ENCODE measurements at places on chromosomes 4 and X. TPM values are rescaled to one million over a fixed set of nuclear protein-coding genes. Genes with fewer than 3 reads are reported as not detected.

- H3K27me3 ChIP-seq: no peaks in the 10 kb centered on the region
- H3K4me1 ChIP-seq: no peaks in the 10 kb centered on the region
- no peaks in the 10 kb centered on the region for H3K36me3 ChIP-seq
- DNase-seq: no peak
- H3K4me3 ChIP-seq: no peak overlapping the region
- H3K27ac ChIP-seq: no peak overlapping the region
Observed at GRCh38 chr4:18033111-18034085, 11.8 kb upstream of the LCORL start.

- DNase-seq: no peak
- H3K27me3 ChIP-seq: no peaks in the 10 kb centered on the region
- no peaks in the 10 kb centered on the region for H3K36me3 ChIP-seq
- H3K27ac ChIP-seq: no peak overlapping the region
Observed at GRCh38 chr4:10639664-10640063, 44.9 kb downstream of the CLNK start.

DNA sequence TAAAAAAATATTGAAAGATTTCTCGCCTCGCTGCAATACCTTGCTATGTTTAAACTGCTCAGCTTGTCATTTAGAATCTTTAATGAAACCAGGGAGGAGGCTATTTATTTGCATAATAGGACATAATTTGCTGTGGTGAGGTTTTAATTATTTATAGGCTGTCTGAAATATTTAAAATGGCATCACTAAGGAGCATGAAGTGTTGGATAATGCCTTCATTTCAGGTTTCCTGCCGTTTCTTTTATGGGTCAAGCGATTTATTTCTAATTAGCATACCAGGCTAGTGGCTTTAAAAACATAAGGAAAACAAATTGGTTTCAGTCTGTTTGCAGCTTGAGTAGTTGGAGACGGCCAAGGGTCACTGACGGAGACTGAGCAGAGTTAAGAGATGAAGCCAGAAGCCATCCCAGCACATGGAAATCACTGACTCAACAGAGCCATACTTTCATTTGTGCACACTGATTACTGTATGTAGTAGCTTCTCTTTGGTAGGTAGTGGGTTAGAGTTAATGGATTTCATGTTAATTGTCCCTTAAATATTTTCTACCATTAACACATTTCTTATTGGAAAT lies 1962.4 kb upstream of the TENM3 start:
- no peaks in the 10 kb centered on the region for H3K4me1 ChIP-seq
- H3K27ac ChIP-seq: no peak overlapping the region
- DNase-seq: no peak
- H3K27me3 ChIP-seq: no peaks in the 10 kb centered on the region

DNA sequence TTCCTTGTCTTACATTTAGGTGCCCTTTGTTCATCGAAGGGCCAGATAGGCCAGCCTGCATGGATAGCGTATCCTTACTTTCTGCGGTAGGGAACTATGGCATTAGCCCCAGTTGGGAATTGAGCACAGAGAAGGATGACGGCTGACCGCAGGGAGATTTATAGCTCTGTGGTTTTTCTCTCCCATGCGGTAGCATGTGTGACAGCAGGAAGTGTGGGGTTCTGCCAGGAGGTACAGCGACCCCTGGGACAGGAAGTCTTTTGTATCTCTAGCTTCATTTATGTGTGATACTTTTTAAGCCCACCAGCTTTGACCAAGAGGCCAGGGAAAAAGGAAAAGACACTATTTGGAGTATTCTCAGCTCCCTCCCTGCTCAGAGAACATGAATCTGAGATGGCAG lies 33.1 kb downstream of the GAB3 start:
- peak overlapping the region; percentile 38 for H3K27ac ChIP-seq
- H3K4me1 ChIP-seq: no peaks in the 10 kb centered on the region

- no peak overlapping the region for H3K4me3 ChIP-seq
- peak overlapping the region; percentile 93 for H3K27ac ChIP-seq
- peaks cover 2% of the 10 kb centered on the region for H3K27me3 ChIP-seq
- peaks cover 5% of the 10 kb centered on the region for H3K4me1 ChIP-seq
Observed at GRCh38 chr4:168837922-168838321, 172.1 kb downstream of the CBR4 start.

GRCh38 chr4:133668061-133668851 lies 519.2 kb downstream of the PCDH10 start:
- no peaks in the 10 kb centered on the region for H3K27me3 ChIP-seq
- no peaks in the 10 kb centered on the region for H3K4me1 ChIP-seq
- no peak for DNase-seq
- no peaks in the 10 kb centered on the region for H3K36me3 ChIP-seq
- no peak overlapping the region for H3K27ac ChIP-seq

GRCh38 chr4:39526765-39527295 lies 409 bp downstream of the UGDH start:
- H3K27me3 ChIP-seq: no peaks in the 10 kb centered on the region
- peak overlapping the region; percentile 86 for H3K4me3 ChIP-seq
- peak overlapping the region; percentile 97 for H3K27ac ChIP-seq
- peaks cover 7% of the 10 kb centered on the region for H3K4me1 ChIP-seq

GRCh38 chr4:184100297-184100885 lies 117.3 kb downstream of the ENPP6 start:
- H3K27me3 ChIP-seq: no peaks in the 10 kb centered on the region
- H3K36me3 ChIP-seq: no peaks in the 10 kb centered on the region
- no peak overlapping the region for H3K4me3 ChIP-seq
- no peak overlapping the region for H3K27ac ChIP-seq
- DNase-seq: peak; percentile 31

DNA sequence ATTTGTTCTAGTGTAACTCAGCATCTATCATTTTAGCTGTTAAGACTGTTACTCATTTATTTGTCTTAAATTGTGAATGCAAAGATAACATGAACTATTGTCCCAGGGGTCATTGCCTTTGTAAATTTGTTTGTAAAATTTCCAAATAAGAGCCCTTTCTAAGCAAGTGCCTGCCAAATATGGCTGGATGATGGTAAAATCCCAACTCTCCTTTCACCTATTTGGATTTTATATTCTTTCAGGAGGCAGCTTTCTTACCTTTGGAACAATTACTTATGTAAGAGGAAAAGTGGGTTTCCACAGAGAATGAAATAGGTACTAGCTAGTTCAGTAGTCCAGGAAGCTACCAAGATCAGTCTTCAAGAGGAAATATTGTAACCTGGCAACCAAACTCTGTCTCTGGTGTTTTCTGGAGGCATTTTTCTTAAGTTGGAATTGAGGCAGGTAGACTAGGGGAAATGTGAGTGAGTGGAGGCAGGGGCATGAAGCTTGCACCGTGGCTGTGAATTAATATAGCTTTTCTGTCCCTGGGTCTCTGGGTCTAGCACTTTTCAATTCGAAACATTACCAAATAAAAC lies 363.0 kb upstream of the ZCCHC13 start:
- DNase-seq: no peak
- H3K4me1 ChIP-seq: no peaks in the 10 kb centered on the region
- H3K27me3 ChIP-seq: no peaks in the 10 kb centered on the region
- no peak overlapping the region for H3K4me3 ChIP-seq
- H3K27ac ChIP-seq: no peak overlapping the region

DNA sequence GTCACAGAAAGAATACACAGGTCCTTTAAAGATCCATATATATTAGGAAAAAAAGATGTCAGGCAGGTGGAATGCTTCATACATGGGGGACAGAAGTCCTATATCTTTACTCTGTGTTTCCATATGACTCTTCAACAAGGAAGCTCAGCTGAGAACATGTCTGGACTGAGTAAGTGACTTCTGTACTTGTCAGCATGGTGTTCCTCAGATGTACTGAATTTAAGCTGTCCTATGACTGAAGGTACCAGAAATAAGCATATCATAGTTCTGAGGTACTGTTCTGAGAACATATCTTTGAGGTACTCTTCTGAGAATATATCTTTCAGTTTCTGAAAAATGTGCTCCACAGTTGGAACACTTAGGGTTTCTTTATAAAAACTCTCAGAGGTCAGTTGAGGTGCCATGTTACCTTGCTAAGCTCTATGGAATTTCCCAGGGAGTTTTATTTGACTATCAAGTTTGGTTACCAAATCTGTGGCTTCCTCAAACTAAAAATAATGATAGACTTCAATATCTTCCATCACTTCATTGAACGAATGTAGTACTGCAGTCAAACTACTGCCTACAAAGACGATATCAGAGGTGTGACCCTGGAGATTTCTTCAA lies 597.2 kb upstream of the GNPDA2 start:
- H3K27ac ChIP-seq: no peak overlapping the region
- no peaks in the 10 kb centered on the region for H3K27me3 ChIP-seq
- H3K4me3 ChIP-seq: no peak overlapping the region
- H3K36me3 ChIP-seq: no peaks in the 10 kb centered on the region

GRCh38 chr4:169179609-169180521 lies 90.9 kb downstream of the SH3RF1 start:
- peaks cover 20% of the 10 kb centered on the region for H3K4me1 ChIP-seq
- H3K27me3 ChIP-seq: no peaks in the 10 kb centered on the region
- no peak for DNase-seq
- H3K27ac ChIP-seq: peak overlapping the region; percentile 14
- no peaks in the 10 kb centered on the region for H3K36me3 ChIP-seq
- H3K4me3 ChIP-seq: peak overlapping the region; percentile 3

GRCh38 chrX:77749695-77750094 lies 36.3 kb downstream of the ATRX start:
- no peak for DNase-seq
- no peak overlapping the region for H3K27ac ChIP-seq
- H3K27me3 ChIP-seq: no peaks in the 10 kb centered on the region
- no peak overlapping the region for H3K4me3 ChIP-seq
- H3K36me3 ChIP-seq: no peaks in the 10 kb centered on the region

DNA sequence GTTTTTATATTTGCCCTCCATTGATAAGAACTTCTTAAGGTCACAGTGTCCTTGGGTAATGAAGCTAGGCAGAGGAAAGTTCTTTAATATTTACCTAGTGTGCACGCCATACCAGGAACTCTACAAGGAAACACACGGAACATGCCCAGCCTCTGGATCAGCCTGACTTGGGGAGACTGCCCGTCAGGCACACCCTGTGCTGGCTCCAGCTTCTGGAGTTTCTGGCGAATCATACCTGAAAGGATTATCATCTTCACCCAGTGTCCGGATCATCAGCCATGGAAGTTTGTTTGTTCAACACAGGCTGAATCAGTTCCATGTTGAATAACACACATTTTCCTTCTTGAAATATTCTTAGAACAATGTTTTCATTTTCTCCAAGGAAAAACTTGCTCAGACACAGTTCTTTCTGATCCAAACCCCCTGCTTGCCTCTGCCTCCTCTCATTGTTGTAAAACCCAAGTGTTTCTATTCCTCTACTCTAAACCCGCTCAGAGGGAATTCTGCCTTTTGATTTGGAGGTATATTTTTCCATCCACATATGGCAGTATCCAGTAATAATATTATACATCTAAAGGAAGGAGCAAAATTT lies 176.7 kb downstream of the SHROOM3 start:
- H3K4me3 ChIP-seq: no peak overlapping the region
- peaks cover 11% of the 10 kb centered on the region for H3K4me1 ChIP-seq
- peak; percentile 76 for DNase-seq
- H3K36me3 ChIP-seq: no peaks in the 10 kb centered on the region
- H3K27me3 ChIP-seq: no peaks in the 10 kb centered on the region
- peak overlapping the region; percentile 70 for H3K27ac ChIP-seq

GRCh38 chrX:123223859-123224258 lies 39.8 kb downstream of the GRIA3 start:
- H3K27me3 ChIP-seq: no peaks in the 10 kb centered on the region
- no peak for DNase-seq
- no peak overlapping the region for H3K4me3 ChIP-seq
- no peaks in the 10 kb centered on the region for H3K4me1 ChIP-seq
- H3K36me3 ChIP-seq: no peaks in the 10 kb centered on the region

DNA sequence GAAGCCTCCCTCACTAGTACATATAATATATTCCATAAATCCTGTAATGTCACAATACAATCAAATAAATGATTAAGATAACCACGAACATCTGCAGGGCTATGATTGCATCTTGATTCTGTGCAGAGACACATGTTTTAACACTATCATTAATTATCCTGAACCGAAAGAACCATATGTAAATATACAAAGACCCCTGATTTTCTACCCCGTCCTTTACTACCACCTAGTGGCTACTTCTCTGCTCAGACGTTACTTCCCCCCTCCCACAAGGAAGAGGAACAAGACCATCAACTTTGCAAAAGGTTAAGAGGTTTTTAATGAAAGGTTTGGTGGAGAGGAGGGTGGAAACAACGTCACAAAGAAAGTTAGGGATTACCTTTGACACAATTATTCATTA lies 134.0 kb downstream of the COL4A6 start:
- no peak overlapping the region for H3K4me3 ChIP-seq
- H3K27me3 ChIP-seq: no peaks in the 10 kb centered on the region
- H3K4me1 ChIP-seq: no peaks in the 10 kb centered on the region
- no peak overlapping the region for H3K27ac ChIP-seq
- DNase-seq: no peak

DNA sequence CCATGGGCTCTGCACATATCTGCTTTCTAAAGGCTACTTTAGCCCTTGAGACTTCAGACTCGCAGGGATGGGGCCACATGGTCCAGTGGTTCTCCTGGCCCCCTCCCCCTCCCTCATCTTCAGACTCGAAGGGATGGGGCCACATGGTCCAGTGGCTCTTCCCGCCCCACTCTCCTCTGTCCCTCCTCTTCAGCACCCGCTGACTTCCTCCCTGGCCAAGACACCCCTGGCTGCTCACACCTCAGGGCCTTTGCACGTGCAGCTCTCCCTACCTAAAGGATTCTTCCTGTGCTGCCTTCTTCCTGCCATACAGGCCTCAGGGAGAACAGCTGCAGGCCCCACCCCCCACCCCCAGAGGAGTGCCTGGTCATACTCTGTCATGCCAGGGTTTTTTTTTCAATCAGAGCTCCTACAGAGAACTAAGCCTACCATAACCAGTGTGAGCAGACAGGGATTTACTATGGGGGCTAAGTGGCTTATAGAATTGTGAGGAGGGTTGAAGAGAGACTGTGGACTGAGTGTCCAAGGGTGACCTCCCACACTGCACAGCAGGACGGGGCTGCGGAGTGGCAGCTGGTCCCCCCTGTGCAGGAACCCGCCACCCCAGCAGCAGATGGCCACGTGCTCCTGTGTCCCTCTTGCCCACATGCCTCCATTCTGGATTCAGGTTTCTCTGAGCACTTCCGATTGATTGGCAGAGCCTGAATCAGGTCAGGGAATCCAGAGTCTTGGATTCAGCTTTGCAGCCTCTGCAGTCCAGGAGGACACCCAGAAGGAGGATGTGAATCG lies 6.1 kb upstream of the SPON2 start:
- no peak for DNase-seq
- H3K4me1 ChIP-seq: peaks cover 16% of the 10 kb centered on the region
- peaks cover 2% of the 10 kb centered on the region for H3K27me3 ChIP-seq
- no peak overlapping the region for H3K27ac ChIP-seq

DNA sequence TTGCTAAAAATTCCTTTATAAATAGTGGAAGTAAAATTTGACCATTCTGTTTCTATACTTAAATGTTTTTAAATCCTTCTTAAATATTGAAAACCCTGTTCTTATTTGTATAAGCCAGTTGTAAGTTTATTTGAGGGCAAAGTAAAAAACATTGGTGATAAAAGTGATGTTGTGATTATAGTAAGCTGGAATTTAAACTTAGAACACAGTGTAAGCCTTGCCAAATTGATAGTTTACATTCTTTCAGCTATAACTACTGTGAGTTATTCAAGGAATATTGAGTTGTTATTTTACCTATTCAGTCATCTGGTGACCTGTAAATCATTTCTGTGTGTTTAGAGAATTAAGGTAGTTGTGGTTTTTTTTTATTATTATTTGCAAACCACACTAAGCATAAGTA lies 9.6 kb downstream of the YY2 start:
- H3K4me3 ChIP-seq: no peak overlapping the region
- DNase-seq: no peak
- H3K36me3 ChIP-seq: no peaks in the 10 kb centered on the region
- no peak overlapping the region for H3K27ac ChIP-seq
- no peaks in the 10 kb centered on the region for H3K4me1 ChIP-seq

The NSD2 gene
- 591 TPM for total RNA-seq

The RNF128 gene
- 54.8 TPM for total RNA-seq

The GIMD1 gene
- total RNA-seq: not detected

The HTN1 gene
- not detected for total RNA-seq

The PCDH7 gene
- 114 TPM for total RNA-seq

The TIMP1 gene
- 14.2 TPM for total RNA-seq

The PAGE1 gene
- not detected for total RNA-seq
